Activated gamma-delta T cell treated with anti-CD3 and anti-CD28 coated beads, Interleukin-2, amount 50 U/mL, for 16 hours (primary cell): ENCODE measurements at places on chromosomes 12 and 14.

GRCh38 chr12:92185052-92185451 lies 39.4 kb upstream of the BTG1 start:
- peak; percentile 2 for DNase-seq

DNA sequence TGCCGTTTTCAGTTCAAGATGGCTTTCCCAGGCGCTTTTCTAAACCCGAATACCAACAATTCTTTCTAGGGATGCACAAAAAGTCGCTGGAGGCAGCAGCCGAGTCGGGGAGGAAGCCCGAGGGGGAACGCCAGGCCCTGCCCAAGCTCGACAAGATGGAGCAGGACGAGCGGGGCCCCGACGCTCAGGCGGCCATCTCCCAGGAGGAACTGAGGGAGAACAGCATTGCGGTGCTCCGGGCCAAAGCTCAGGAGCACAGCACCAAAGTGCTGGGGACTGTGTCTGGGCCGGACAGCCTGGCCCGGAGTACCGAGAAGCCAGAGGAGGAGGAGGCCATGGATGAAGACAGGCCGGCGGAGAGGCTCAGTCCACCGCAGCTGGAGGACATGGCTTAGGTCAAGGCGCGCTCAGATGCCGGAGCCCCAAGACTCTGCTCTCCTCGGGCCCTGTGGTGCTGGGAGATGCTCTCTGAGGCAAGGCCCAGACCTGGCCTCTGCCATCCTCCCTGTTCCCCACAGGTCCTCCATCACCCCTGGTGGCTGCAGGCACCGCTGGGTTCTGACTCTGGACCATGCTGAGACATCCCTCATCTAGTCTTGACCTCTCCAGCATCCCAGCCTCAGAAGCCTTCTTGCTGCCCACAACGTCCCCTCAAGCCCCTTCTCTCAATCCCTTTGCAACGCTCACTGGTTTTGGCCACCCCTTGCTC lies 21.4 kb downstream of the VSX2 start:
- no peak for DNase-seq

- DNase-seq = no peak
Observed at GRCh38 chr12:130703733-130704375, 12.2 kb downstream of the RIMBP2 start.

DNA sequence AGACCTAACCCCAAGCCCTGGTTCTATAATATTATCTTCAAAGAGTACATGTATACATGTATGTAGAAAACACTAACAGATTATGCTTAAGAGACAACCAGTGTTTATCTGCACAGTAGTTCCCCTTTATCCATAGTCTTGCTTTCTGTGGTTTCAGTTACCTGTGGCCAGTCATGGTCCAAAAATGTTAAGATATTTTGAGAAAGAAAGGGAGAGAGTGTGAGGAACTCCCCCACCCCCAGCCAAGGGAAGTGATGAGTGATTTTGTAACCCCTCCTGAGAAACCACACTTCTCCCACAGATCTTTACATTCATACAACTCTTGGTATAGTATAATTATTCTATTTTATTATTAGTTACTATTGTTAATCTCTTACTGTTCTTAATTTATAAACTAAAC lies 77.3 kb upstream of the CNTN1 start:
- no peak for DNase-seq

DNA sequence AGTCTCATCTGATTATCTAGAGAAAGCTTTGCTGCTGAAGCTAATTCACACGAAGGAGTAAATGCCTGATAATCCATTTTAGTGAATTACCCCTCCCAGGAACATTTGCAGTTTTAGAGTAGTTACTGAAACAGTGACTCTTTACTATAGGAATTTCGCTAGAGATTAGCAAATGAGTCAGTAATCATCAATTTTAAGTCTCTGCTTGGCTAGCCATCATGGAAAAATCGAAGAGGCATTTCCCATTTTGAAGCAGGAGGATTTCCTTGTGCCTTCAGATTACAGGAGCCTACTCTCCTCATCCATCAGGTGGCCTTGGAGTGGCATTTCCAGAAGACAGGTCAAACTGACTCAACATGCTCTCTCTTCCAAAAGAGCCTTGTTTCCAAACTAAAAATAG lies 154.5 kb downstream of the EGLN3 start:
- DNase-seq = no peak

- no peak for DNase-seq
Observed at GRCh38 chr14:61120576-61120975, 139.5 kb downstream of the SLC38A6 start.

- no peak for DNase-seq
Observed at GRCh38 chr12:29012673-29013072, 136.4 kb upstream of the FAR2 start.

- DNase-seq = no peak
Observed at GRCh38 chr12:103745962-103746361, 95.1 kb downstream of the NT5DC3 start.

DNA sequence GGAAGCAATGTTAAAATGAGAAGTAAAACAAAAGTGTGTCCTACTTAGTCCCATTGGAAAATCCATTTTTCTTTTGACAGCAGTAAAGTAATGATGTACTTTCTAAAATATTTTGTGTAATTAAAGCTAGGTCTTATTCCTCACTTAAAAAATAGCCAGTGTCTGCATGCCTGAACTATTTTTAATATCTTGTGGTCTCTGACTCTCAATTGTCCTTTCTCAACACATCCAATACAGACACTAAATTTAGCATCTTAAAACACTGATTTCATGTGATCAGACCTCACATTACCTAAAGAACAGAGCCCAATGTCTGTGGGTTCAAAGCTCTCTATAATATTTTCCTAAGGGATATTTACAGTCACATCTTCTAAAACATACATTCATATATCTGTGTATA lies 108.0 kb downstream of the DERA start:
- DNase-seq = no peak

DNA sequence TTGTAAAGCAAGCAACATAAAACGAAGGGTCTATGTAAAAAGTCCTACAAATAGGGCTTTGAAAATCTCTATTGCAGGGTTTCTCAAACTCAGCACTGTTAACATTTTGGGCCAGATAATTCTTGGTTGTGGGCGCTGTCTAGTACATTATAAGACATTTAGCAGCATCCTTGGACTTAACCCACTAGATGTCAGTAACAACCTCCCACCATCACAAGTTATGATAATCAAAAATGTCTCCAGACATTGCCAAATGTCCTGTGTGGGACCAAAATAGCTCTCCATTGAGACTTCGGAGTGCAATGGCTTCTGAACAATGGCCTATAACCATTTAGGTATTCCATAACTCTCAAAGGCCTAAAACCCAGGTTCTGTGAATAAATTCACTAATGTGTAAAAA lies 22.9 kb upstream of the DHRS7 start:
- DNase-seq = no peak

- no peak for DNase-seq
Observed at GRCh38 chr14:29674566-29675285, 252.9 kb downstream of the PRKD1 start.

DNA sequence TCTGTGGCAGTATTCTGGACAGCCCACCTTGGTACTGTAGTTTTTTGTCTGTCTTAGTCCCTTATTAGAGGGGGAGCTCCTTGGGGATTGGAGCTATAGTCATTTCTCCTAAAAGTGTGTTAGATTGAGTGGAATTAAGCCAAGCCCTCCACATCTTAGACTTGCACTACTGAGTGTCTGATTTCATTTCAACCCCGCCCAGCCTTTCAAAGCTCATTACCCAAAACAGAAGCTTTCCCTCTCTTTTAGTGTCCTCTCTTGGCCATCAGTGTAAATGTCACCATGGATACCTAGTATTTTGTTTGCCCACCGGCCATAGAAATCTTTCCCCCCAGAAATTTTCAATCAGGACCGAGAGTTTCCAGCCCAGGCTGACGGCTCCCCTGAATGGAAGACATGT lies 74.5 kb downstream of the LRRC74A start:
- DNase-seq = no peak
